SW 1271 (cell line): ENCODE measurements at places on chromosomes 13 and 19.

- no peak for DNase-seq
These were observed 450 bp downstream of the SELENOW start for GRCh38 chr19:47778954-47779351.

GRCh38 chr13:109884462-109884861 lies 98.1 kb upstream of the IRS2 start:
- no peak for DNase-seq

GRCh38 chr19:53957448-53958167 lies 5.1 kb upstream of the CACNG8 start:
- DNase-seq, result no peak

- DNase-seq, result no peak
These were observed 989.9 kb downstream of the OLFM4 start for GRCh38 chr13:54018485-54018884.

GRCh38 chr13:85298387-85298924 lies 500.8 kb downstream of the SLITRK6 start:
- no peak for DNase-seq

- DNase-seq, result no peak
These were observed 1.3 kb upstream of the SHANK1 start for GRCh38 chr19:50720921-50721381.

DNA sequence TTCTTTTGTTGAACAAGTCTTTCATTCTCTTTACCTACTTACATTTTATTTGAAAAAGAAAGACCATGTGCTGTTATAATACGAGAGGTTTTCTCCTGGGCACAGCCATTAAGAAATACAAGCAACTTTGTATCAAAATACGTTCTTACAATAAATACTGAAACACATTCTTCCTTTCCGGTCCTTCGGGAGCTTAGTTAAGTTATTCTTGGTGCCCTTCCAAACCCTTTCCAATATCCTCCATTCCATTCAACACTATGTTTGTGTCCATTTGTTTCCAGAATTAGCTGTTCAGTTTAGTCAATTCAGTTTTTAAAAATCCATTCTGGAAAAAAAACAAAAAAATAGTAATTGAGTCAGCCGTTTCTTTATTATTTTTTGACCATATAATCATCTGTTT lies 746.8 kb upstream of the SLC10A2 start:
- no peak for DNase-seq

GRCh38 chr13:91534996-91535395 lies 136.6 kb downstream of the GPC5 start:
- no peak for DNase-seq
